ENCODE measurements at places on chromosomes 3 and 15. TPM values are rescaled to one million over a fixed set of nuclear protein-coding genes. Genes with fewer than 3 reads are reported as not detected.

DNA sequence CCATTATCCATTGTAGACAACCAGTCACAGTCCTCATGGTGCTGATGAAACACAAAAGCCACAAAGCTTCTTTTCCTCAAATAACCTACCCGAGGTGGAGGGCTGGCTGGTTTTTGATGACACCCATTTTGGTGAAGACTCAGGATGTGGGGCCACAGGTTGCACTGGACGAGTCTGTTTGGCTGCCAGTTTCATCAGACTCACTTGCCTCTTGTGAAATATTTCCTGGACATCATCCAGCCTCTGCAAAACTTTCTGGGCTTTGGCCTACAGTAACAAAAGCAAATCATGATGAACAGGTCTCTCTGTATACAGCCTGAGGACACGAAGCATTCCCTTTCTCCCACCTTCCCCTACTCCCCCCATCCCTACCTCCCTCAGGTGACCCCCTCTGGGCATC is 42.2 kb downstream of the B3GNT5 start:
- no peaks in the 10 kb centered on the region for H3K27me3 ChIP-seq
- DNase-seq = no peak
- H3K4me1 ChIP-seq = peaks cover 10% of the 10 kb centered on the region
- no peaks in the 10 kb centered on the region for H3K36me3 ChIP-seq

DNA sequence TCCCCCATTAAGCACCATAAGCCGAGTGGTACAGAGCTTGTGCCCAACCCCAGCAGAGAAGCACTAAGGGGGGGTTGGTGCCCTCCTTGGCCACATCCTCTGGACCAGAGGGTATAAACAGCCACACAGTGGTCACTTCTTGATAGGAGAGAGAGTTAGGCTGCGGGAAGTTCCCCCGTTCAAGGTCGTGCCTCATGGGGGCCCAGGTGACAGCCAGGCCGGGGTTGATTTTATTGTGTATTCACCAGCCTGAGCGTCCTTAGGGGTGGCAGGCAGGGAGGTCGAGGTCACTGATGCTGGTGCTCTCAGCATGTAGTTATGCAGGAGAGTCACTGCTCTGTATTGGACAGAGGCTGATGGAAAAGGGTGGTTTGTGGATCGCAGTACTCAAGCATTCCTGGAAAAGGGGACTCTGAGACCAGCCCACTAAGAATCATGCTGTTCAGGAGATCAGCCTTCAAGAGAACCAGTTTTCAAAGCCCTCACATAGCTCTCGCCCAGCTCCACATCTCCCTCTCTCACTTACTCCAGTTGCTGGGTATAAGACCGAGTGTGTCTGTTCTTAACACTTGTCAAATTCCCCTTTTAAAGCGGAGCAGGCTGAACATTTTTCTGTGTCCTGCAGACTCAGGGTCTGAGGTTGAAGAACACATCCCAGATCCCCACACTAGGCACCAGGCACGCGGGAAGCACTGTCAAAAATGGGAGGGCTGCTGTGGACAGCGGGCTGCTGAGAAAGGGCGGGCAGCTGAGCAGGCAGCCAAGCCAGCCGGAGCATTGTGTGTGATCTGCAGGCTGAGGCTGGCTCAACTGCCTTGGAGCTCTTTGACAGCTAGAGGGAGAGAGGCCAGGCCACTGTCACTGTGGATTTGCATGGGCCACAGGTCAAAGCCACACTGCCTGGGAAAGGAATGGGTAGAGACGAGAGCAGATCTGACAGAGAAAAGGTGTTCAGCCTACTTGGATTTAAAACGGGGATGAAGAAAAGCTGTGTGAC is 279.3 kb upstream of the LRRFIP2 start:
- H3K27ac ChIP-seq = no peak overlapping the region
- peak; percentile 67 for DNase-seq
- H3K4me1 ChIP-seq = 0 out of 2 replicates have a peak, but pooled peaks cover 12% of the 10 kb centered on the region
- no peaks in the 10 kb centered on the region for H3K27me3 ChIP-seq

DNA sequence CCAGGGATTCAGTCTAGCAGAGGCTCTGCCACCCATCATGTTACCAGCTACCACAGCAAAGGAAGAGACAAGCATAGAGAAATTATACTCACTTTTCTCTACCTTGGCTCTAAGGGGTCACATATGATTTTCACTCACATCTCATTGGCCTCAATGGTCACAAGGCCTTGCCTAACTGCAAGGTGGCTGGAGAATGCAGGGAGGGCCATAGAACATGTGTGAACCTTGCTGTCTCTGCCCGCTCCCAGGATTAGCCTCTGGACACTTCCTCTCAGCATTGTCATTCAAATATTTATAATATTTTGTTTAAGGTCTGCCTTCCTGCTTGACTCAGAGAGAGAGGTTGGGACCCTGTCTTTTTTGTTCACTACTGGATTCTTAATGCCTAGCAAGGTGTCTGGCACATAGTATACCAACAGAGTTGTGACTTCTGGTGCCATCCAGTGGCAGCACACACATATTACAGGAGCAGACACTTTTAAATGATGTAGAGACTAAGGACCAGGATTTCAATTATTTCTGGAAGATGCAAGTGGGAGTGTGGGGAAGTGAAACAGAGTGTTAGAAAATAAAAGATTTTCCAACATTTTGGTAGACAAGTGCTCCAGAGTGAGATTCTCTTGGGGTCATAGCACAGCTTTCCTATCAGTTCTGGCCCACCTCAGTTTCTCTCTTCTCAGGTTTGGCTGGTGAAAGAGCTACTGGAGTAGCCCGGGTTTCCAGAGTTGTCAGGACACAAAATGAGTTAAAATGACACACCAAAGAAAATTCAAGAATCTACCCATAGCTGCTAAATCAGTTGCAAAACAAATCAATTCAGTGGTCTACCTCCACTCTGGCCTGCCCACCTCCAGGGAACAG is 119.0 kb upstream of the RASGRP1 start:
- H3K4me3 ChIP-seq = no peak overlapping the region
- H3K36me3 ChIP-seq = no peaks in the 10 kb centered on the region
- no peaks in the 10 kb centered on the region for H3K4me1 ChIP-seq
- no peak overlapping the region for H3K27ac ChIP-seq

- H3K4me1 ChIP-seq = no peaks in the 10 kb centered on the region
- H3K36me3 ChIP-seq = no peaks in the 10 kb centered on the region
- H3K27ac ChIP-seq = no peak overlapping the region
- no peak overlapping the region for H3K4me3 ChIP-seq
- no peak for DNase-seq
Observed at GRCh38 chr3:176219970-176220369, 977.3 kb downstream of the TBL1XR1 start.

GRCh38 chr15:92666780-92667179 is 11.2 kb upstream of the FAM174B start:
- no peak for DNase-seq
- no peaks in the 10 kb centered on the region for H3K27me3 ChIP-seq
- no peak overlapping the region for H3K4me3 ChIP-seq
- peaks cover 84% of the 10 kb centered on the region for H3K4me1 ChIP-seq
- H3K27ac ChIP-seq = peak overlapping the region; percentile 79
- H3K36me3 ChIP-seq = no peaks in the 10 kb centered on the region

DNA sequence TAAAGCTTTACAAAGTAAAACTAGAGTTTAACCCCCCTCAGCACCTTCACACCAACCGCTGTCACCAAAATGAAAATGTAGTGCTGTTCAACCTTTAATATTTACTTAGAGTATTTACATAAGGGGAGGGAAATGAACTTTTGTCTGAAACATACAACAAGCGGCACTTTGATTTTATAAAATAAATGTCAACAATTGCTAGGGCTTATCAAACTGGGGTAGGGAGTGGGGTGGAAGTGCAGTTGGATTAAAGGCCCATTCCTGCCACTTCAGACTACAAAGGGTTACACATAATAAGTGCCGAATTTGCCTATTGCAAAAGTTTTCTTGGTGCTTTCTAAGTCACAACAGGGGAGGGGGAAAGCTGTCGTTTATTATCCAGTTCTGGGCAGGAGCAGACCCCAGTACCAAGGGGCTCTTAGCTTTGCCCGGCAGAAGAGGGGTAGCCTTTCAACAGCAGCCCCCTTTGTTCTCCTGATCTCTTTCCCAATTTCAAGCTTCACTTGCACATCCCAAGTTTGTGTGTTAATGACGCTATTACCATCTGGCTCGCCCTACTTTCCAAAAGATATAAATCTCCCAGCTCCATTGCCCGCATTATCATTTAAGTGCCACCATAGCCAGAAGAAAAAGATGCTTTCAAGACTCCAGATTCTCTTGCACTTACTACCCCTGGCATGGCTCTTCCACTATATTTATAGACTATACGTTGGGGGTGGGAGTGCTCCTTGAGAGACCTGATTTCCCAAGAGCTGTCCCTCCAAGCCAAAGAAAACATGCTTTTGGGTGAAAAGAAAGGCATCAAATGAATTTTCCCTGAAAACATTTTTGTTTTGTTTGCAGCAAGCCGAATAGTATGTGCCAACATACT is 17.0 kb downstream of the SOX2 start:
- no peaks in the 10 kb centered on the region for H3K36me3 ChIP-seq
- H3K27me3 ChIP-seq = no peaks in the 10 kb centered on the region
- no peak overlapping the region for H3K27ac ChIP-seq
- no peak overlapping the region for H3K4me3 ChIP-seq
- H3K4me1 ChIP-seq = peaks cover 10% of the 10 kb centered on the region

- no peaks in the 10 kb centered on the region for H3K4me1 ChIP-seq
- DNase-seq = peak; percentile 65
- no peaks in the 10 kb centered on the region for H3K36me3 ChIP-seq
- no peak overlapping the region for H3K27ac ChIP-seq
Observed at GRCh38 chr3:13495921-13496723, 16.0 kb downstream of the HDAC11 start.

DNA sequence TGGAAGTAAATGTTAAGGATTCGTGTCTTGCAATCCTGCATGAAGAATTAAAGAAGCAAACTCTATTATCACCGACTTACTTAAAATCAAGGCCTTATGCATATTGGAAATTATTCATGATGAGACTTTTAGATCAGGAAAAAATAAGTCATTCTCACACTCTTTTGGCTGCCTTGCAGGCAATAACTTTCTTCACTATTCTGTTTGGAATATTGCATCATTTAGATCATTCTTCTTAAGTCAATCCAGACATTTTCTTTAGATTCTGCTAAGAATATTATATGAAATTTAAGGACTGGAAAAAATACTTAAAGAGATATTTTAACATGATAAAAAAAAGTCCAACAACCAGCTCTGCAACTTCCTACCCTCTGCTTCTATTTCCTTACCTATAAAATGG is 245.4 kb downstream of the LRRN1 start:
- no peaks in the 10 kb centered on the region for H3K27me3 ChIP-seq
- H3K4me3 ChIP-seq = no peak overlapping the region
- no peak overlapping the region for H3K27ac ChIP-seq
- H3K36me3 ChIP-seq = no peaks in the 10 kb centered on the region
- no peak for DNase-seq

DNA sequence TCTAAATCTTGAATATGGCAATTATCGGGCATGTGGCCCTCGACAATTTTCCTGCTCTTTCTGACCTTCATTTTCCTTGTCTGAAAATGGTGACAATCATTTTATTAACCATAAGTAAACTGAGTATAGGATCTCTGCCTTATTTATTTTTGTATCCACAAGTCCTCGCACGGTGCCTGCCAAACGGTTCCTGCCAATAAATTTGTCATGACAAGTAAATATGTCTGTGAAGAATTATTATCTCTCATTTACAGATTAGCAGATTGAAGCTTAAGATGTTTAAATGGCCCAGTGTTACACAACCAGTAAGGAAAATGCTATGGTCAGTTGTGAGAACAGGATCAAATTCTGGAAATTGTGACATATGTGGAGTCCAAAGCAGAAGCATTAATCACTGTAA is 65.9 kb upstream of the ARL6 start:
- no peaks in the 10 kb centered on the region for H3K36me3 ChIP-seq
- H3K27me3 ChIP-seq = no peaks in the 10 kb centered on the region
- no peaks in the 10 kb centered on the region for H3K4me1 ChIP-seq
- no peak overlapping the region for H3K4me3 ChIP-seq
- no peak overlapping the region for H3K27ac ChIP-seq
- no peak for DNase-seq

DNA sequence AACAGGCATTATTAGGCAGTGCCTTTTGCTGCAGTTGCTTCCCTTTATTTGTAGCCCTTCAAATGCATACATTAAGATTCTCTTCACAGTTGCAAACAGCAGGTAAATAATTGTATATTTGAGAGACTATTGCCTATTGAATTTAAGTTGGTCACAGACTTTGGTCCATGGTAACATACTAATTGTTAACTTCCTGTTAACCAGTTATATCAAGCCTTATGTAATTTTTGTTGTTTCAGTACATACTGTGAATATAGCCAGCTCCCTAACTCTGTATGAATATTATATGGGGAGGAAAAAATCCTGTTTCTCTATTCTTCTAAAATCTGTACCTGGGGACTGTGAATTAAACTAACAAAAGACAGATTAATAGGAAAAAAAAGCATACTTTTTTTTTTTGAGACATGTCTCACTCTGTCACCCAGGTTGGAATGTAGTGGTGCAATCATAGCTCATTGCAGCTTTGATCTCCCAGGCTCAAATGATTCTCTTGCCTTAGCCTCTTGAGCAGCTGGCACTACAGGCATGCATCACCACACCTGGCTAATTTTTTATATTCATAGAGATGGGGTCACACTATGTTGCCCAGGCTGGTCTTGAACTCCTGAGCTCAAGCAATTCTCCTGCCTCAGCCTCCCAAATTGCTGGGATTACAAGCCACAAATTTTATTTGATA is 53.2 kb downstream of the CHL1 start:
- H3K4me3 ChIP-seq = no peak overlapping the region
- 0 out of 2 replicates have a peak, but pooled peaks cover 5% of the 10 kb centered on the region for H3K4me1 ChIP-seq
- H3K27ac ChIP-seq = no peak overlapping the region
- H3K27me3 ChIP-seq = no peaks in the 10 kb centered on the region

DNA sequence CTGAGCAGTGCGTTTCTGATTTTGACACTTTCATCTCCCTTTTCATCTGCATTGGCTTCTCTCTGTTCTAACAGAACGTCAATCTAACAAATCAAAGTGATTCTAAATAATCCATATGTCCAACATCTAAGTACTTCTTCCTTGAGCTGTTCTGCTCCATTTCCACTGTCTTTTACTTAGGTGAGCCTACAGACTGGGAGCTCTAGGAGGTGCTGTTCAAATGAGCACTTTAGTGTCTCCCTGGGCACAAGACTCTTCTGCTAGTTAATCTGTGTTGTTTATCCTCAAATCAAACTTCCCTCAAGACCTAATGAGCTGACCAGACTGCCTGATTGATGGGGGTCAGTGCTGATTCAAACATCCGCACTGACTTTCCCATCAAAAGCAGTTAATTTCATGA is 408.1 kb downstream of the WDR72 start:
- H3K4me3 ChIP-seq = no peak overlapping the region
- no peaks in the 10 kb centered on the region for H3K27me3 ChIP-seq

DUOXA1 gene
- not detected for total RNA-seq

CCDC13 gene
- total RNA-seq = 0.82 TPM

GABRR3 gene
- total RNA-seq = not detected

MED12L gene
- 21.5 TPM for total RNA-seq

MESP2 gene
- 0.70 TPM for total RNA-seq

EFCC1 gene
- total RNA-seq = 0.28 TPM

NCKIPSD gene
- total RNA-seq = 30.2 TPM

SKOR1 gene
- not detected for total RNA-seq

CALML4 gene
- total RNA-seq = 19.5 TPM

Measured in Caco-2 (cell line).